ENCODE measurements at places on chromosomes 3 and 15.

DNA sequence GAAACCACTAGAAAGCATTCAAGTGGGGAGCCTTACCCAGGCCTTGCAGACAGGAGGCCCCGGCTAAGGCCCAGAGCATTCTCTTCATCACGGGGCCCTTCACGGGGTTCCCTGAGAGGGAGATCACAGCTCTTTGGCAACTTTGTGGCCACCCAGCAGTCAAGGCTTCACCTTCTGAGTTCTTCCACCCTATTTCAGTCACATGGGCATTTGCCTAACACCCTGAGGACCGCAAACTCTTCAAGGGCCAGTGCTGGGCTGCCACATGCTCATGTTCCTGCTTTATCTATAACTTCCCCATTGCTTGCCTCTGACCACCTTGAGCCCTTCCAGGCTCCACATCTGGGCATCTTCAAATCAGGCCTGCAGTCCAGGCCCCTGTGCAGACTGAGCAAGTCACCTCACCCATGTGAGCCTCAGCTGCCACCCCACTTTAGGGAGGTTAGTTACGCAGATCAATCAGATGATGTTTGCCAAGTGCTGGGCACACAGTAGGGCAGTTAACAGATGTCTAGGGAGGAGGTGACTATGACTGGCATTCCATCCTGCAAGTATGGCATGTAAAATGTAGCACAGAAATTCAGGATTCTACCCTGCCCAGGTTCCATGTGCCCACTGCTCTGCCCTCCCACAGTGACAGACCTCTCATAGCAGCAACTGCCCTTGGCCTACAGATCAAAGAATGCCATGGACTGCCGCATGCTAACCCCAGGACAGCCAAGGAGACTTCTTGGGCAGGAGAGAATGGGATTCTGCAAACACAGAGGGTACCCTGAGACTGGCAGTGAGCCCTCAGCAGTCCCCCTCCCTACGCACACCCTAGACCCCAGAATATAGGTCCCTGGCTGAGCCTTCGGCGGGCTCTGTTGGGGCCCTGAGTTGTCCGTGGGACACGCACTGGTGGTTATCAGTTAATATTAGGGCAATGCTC, 37.6 kb upstream of the ZNF710 start:
- DNase-seq = no peak

DNA sequence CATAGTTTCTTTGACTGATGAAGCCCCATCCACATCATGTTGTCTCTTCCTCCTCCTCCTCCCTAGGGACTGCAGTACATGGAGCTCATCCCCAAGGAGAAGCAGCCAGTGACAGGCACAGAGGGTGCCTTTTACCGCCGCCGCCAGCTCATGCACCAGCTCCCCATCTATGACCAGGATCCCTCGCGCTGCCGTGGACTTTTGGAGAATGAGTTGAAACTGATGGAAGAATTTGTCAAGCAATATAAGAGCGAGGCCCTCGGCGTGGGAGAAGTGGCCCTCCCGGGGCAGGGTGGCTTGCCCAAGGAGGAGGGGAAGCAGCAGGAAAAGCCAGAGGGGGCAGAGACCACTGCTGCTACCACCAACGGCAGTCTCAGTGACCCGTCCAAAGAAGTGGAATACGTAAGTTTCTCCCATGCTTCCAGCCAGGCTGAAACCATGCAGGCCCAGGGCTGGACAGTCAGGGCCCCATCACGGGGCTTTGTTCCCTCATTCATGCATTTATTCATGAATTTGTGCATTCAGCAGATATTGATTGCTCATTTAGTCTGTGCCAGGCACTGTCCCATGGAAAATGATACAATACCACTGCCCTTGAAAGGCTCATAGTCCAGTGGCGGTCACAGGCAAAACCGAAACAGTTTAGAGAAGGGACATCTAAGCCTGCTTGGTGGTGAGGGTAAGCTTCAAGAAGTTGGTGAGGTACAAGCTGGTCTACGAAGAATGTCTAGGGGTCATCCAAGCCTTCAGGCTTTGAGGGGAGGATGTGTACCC, 47.1 kb downstream of the LMCD1 start:
- no peak for DNase-seq

GRCh38 chr3:15616053-15616452, 14.5 kb downstream of the BTD start:
- no peak for DNase-seq

- no peak for DNase-seq
These were observed 55.6 kb upstream of the XCR1 start for GRCh38 chr3:46082849-46083248.

GRCh38 chr3:15204005-15204404, 2.0 kb upstream of the CAPN7 start:
- DNase-seq = no peak

DNA sequence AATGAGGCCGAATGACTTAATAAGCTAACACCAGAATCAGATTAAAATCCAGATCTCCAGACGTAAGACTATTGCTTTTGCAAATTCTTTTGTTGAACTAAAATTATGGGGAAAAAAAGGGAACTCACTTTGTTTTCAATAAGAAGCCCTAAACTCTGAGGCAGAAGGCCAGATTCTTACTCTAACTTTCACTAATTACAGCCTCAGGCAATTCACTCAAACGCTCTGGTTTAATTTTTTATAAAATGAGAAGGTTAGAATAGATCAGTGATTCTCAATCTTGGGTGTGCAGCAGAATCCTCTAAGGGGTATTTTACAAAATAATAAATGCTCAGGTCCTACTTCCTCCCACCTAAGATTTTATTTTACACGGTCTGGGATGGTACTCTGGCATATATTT, 38.1 kb downstream of the C3orf70 start:
- DNase-seq = no peak
